Esophagus squamous epithelium (tissue), 5 donors: ENCODE measurements at places on chromosomes 12 and 14.

DNA sequence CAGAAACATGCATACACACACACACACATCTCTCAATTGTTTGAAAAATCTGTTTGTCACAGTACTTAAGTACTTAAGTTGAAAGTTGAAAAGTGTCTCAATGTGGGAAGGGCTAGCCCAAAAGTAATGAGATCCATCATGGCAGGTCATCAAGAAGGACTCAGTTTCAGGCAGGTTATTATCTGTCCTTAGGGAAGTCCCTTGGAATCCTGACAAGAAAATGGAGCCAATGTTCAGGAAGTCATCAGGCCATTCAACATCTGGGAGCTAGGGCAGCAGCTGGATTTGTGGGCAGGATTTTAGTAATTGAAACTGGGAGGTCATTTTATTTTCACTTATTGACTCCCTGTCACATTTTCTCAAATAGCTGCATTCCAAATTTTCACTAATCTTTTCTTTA lies 56.0 kb downstream of the MSRB3 start:
- no peak for DNase-seq

DNA sequence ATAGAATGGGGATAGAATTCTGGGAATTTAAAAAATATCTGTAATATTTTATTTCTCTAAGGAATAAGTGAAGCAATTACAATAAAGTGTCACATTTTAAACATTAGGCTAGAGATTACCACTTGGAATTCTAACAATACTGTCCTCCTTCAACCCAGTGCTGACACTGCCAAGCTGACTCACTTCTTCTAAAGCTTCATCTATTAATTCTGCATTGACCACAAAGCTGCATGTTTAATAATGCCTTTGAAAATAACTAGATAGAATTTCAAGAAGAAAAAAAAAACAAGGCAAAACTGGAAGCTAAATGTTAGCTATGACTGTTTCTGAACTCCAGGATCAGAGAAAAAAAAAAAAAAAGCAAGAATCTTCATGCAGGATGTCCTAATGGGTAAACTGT lies 970.7 kb upstream of the FBXO33 start:
- no peak for DNase-seq

DNA sequence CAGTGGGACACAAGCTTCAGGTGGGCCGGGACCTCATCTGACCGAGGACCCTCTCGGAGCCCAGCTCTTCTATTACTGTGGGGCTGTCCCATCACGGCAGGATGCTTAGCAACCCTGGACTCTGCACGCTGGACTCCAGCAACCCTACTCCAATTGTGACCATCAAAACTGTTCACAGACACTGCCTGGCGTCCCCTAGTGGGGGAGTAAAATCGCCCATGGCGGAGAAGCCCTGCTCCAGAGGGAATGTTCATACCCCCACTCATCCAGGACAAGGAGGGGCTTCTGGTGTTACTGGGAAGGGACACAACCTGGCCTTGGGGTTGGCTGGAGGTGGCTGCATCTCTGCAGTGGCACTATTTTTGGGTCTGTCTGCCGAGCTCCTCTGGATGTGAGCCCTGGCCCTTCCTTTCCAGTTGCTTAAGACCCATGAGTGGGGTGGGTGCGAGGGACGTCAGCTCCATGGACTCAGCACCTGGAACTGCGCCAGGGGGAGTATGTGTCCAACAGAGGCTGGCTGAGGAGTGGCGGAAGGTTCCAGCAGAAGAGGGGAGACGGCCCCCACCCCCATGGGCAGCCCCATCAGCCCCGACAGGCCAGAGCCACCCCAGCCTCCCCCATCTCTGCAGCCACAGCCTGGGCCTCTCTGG lies 103.8 kb downstream of the RFLNA start:
- DNase-seq: no peak

DNA sequence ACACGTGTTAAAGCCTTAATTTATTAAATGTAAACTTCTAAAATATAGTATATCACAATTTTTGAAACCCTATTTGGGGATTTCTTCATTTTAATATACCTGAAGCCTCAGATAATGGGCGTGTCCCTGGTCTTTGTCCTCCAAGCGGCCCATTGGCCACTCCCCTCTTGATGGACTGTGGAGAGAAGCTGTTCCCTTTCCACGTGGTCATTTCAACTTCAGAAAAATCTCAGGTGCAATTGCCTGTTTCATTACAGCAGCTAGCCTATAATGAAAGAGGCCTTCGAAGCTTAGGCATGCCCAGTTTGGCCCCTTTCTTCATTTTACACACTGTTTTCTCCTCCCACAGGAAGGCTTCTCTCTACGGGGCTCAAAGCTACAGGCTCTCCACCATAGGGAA lies 131.4 kb upstream of the ARHGAP5 start:
- no peak for DNase-seq

DNA sequence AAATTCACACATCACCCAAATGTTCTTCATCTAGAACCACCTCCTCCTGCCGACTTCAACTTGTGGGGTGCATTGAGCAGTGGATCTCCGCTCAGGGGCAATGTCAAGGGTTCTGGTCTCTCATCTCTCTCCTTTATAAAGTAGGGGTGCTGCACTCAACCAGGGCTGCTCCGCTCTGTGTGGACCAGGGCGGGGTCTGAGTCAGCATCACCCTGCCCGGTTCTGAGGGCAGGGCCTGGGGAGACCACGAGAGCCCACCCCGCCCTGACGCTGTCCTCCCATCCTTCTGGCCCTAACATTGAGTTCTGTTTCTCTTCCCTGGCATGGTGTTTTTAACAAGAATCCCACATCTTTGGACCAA lies 311.6 kb upstream of the DIO3 start:
- no peak for DNase-seq

GRCh38 chr14:49218436-49219092 lies 367.6 kb downstream of the RPS29 start:
- no peak for DNase-seq

DNA sequence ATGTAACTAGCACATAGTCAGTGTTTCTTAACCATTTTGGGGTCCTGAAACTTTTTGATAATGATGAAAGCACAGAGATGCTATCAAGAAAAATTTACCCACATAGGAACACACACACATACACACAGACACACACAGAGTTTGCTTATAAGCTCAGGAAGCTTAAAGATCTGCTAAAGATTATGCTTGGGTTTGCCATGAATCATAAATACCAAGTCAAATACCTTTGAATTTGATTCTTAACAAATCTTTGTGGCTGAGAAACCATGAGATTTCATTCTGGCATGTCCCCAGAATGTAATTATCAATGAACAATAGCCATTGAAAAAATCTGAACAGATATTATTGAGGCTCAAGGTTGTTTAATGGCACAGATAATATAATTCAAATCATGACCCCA lies 89.2 kb downstream of the NTS start:
- DNase-seq: no peak

DNA sequence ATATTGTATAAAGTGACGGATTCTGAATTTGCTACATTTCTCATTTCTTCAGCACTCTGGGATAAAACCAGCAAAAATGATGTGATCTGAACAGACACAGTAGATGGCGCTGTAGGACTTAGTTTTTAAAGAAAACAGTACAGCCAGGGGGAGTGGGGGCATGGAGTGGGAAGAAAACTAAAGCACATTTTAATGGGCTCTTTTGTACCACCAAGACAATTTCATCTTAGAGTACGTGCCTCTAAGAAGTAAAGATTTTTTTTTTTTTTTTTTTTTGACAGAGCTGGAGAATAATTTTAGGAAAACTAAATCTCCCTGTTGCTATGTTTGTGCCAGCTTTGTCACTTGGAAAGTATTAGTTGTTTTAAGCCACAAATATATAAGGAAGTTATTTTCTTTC lies 124.4 kb downstream of the RAD51B start:
- DNase-seq: no peak

DNA sequence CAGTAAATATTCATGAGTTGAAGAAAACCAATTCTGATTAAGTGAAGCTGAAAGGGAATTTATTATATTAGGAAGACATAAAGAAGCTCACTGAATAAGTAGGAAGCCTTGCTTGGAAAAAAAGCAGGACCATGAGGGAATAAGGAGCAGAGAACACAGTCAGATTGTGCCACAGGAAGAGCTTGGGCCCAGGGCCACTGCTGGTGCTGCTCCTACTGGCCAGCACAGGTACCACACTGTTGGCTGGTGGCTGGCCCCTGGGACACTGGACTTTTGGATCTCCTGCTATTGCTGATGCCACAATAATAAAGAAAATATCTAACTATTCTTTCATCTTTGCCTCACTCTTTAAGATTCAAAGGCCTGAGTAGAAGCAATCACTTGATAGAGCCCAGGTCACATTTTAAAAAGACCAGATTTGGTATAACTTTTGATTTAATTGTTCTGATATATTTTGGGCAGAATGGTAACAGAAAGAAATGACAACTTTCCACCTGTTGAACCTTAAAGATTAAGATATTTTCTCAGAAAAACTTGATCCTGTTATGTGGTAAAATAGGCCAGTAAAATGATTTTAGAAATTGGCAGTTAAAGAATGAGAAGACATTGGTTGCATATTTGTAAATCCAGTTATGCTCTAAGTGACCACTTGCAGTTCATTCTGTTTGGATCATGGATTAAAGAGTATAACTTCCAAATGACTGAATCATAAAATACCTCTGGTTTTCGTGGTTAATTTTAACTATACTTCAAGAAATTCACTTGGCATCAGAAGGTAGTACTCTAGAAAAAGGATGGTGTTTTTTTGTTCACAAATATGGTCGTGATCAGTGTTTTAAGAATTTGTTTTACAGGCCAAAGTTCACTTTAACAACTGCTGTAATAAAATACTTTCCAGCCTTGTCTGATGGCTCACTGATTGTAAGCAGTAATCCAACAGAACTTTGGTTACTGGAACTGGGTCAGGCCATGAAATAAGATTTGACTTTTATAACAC lies 68.3 kb downstream of the DERA start:
- no peak for DNase-seq

DNA sequence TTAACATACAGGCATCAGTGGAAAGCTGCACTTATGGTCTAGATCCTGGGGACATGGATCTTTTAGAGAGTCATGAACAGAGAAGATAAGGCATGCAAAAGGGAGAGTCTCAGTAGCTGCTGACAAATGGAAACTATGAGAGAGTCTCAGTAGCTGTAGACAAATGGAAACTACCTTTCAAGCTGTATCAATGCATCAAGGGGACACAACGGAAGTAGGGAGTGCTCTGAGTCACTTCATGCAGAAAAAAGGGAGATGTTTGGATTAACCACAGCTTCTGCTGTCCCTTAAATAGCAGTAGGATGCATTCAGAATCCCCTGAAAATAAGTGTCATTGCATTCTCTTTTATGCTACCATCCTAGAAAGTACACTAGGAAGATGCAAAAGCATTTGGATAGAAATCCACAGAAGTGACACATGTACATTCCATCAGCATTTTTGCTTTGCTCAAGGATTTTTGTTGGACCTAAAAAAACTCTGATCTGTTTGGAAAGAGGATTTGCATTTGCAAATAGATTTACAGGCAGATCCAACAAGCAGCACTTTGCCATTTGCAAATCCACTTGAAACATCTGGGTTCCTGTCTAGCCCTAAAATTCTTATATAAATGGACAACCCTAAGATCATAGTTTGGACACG lies 227.5 kb upstream of the LMO3 start:
- no peak for DNase-seq

DNA sequence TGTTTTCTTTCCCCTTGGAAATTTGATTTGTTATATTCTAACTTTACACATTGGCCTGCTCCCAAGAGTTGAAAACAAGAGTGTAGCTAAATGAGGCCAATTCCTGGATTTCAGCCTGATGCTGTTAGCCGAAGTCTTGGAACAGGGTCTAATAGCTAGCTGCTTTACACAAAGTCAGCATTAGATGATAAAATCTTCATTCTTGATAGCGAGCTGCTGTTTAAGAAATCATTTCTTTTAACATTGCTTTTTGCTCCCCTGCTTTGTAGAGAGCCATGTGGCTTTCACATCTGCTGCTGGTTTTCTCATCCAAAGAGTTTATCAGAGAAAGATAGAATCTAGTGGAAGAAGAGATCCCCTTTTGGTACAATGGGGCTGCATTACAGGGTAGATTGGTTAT lies 22.3 kb downstream of the FBXW8 start:
- DNase-seq: no peak

DNA sequence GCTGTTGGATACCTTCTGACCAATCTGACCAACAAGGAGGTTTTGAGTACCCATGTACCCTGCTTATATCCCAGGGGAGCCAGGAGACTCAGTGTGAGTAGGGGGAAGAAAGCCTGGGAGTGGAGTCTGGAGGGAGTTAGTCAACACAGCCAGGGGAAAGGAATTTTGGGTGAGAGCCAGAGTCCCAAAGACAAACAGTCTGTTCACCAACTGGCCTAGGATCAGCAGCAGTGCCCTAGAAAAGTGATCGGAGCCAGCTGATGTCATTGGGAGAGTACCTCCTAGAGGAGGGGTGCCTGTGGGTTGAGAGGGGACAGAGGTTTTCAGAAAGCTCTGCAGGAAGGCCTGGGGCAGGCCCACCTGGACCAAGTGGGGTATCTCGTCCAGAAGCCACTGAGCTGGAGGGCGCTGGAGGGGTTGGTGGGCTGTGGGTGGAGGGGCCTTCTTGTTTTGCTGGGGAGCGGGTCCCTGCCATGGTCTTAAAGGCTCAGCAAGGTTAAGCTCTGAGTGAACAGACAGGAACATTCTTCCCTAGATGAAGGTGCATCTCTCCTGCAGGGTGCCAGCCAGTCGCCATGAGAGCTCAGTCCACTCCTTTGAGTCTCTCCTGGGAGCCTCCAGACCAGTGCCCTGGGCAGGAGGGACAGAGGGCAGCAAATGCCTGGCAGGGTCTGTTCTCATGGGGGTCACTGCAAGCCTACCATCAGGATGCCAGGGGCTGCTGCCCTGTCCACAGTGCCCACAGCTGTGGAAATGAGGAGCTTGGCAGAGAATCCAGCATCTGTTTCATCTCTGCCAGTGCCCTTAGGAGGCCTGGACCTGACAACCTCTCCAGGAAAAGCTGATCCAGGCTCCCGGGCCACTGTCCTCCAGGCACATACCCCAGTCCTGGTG lies 63.6 kb downstream of the CHGA start:
- no peak for DNase-seq

- DNase-seq: no peak
Observed at GRCh38 chr14:72742118-72742837, 151.6 kb downstream of the DPF3 start.

DNA sequence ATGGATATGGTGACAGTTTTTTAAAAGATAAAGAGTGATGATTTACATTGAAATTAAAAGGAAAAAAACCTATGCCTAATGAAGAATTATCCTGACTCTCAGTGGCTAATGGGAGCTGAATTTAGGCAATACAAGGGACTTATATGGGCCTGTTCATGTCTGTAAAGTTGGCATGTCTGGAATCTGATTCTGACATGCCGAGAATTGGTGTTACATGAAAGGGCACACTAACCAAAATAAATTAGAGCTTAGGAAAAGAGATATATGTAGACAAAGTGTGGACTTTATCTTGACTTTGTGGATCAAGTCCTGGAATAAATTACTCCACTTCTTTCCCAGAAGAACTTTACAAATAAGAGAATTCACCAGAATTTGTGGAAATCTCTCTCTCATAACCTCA lies 1.1 kb downstream of the TDG start:
- DNase-seq: no peak

DNA sequence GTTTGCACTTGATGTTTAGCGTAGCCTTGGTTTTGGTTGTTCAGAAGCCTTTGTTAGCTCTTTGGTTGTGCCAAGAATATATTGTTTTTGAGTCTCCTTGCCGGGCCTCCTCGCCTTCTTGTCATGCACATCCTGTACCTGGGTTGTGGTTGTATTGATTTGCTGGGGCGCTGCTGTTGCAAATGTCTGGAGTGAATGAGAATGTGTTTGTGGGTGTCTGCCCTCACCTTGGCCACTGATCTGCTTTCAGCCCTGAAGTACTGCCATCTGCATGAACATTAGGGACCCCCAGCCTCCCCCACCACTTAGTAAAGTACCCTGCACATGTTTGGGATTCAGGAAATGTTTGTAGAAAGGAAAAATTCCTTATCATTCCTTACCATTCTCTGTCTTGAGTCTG lies 16.5 kb downstream of the PRKCH start:
- no peak for DNase-seq

GRCh38 chr12:46983959-46984841 lies 95.2 kb upstream of the PCED1B start:
- DNase-seq: no peak
